ENCODE measurements at places on chromosomes 3 and 15.
A peak's percentile ranks its signal among the peaks of the same experiment; 100 is the strongest.

- no peak for DNase-seq
Observed at GRCh38 chr3:183255348-183255730, 2.3 kb downstream of the B3GNT5 start.

GRCh38 chr3:181998828-181999227 is 287.1 kb downstream of the SOX2 start:
- no peak for DNase-seq

- peak; percentile 42 for DNase-seq
Observed at GRCh38 chr15:80694611-80695098, 455 bp upstream of the ABHD17C start.

DNA sequence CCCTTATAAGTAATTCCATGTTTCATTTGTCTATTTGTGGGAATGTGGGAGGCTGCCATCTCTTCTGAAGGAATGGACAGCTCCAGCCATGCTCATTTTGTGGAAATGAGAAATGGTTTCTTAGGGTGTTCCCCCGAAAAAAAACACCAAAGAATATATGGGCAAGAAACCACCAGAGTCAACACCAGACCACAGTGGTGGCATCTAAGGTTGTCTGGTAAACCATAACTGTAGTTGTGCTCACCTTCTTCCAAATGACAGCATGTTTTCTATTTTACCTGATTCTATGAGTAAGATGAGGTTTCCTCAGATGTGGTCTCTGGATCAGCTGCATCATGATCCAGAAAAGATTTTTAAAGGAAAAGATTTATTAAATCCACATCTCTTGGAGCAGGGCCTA is 217.0 kb upstream of the C2CD4B start:
- DNase-seq: no peak
